ENCODE measurements at places on chromosomes 3 and 15. TPM values are rescaled to one million over a fixed set of nuclear protein-coding genes. Genes with fewer than 3 reads are reported as not detected.

- no peak for DNase-seq
Measured at GRCh38 chr3:128584412-128585020, 66.1 kb downstream of the RPN1 start.

The CNOT10 gene
- total RNA-seq: 42.8 TPM

- DNase-seq: no peak
Measured at GRCh38 chr3:192857260-192857661, 60.4 kb downstream of the MB21D2 start.

DNA sequence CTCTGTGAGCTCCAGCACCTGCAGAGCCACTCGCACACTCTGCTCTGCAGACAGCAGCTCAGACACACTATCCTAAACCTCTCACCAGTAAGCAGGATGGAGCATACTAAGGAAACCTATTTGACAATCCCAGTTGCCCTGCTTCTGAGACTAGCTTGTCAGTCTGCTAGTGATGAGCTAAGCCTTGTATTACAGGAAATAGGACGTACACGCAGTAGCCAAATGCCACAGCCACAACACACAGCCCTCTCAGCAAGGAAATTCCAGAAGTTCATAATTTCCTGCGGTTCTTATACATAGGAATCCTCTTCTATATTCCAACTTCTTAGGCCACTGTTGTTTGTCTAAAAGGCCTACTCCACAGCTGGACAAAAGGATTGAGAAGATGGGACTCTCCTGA is 74.5 kb downstream of the MYLK start:
- DNase-seq: no peak

The SNRPN gene
- 106 TPM for total RNA-seq

The IL17RB gene
- total RNA-seq: 10.5 TPM

- DNase-seq: no peak
Measured at GRCh38 chr3:80914854-80915253, 846.6 kb downstream of the GBE1 start.

DNA sequence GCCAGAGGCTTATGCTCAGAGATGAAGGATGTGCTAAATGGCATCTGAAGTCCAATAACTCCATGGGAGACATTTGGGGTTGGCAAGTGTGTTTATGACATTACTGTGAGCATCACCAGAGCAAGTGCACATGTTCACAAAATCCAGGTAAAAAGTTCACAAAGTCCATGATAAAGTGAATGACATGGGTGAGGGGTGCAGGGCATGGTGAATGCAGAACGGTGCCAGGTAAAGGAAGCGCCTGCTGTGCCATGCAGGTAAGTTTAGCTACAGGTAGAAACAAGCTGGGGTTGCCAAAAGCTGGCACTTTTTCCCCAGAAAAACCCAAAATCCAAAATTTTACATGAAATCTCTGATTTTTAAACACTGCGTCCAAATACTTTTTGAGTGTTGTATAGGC is 268.2 kb downstream of the ABHD5 start:
- no peak for DNase-seq

The SLC6A20 gene
- 1.5 TPM for total RNA-seq

The ACAD9 gene
- total RNA-seq: 54.1 TPM

DNA sequence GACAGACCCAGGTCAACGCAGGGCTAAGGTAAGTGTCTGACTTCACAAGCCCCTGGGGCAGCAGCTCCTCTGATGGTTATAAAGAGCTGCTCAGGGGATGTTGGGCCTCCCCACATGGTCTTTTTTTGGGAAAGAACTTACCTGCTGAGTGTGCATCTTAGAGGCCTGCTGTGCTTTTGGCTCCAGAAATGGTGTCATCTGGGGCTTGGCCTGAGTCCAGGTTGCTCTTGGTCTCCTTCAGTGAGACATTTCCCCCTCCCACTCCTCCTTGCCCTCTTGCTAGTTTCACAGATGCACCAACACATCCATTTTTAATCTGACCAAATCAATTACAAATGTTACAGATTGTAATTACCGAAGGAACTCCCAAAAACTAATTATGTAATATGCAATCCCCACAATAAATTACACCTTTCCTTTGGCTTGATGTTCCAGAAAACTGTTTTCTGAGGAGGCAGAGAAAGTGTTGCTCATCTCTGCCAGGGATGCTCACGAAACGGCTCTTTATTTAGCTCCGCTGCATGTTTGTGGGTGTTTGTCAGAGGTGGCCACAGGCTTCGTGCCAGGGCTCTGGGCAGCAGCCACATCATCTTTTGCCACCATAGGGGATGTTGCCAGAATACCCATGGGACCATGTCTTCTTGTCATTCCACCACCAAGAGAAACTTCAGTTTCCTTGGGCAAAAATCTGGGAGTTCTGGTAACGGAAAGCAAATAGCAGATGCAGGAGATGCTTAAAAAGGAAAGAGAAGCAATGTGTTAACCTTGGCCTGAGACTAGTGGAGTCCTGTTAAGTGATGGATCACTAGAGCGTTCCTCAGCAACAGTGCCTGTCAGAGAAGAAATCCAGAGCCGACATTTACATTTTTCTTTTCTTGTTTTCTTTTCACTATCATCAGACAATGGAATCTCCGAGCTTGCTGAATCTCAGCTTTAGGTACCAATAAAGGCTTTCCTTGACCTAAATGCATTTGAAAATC is 799.9 kb downstream of the AGBL1 start:
- no peak for DNase-seq

- DNase-seq: no peak
Measured at GRCh38 chr3:29764041-29764440, 483.2 kb downstream of the RBMS3 start.

DNA sequence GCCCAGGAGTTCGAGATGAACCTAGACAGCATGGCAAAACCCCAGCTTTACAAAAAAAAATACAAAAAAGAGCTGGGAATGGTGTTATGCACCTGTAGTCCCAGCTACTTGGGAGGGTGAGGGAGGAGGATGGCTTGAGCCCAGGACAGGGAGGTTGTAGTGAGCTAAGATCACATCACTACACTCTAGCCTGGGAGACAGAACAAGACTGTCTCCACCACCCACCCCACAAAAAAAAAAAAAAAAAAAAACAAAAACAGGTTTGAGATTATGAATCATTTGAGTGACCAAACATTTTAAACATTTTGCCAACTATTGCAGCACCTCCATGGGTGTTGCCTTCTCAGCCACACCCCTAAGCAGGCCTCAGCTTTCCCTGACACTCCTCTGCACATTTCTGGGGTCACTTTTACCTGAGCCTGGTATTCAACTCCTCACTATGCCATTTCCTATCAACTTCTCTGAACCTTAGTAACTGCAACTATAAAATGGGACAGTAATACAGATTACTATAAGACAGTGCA is 41.8 kb downstream of the IL5RA start:
- DNase-seq: no peak

DNA sequence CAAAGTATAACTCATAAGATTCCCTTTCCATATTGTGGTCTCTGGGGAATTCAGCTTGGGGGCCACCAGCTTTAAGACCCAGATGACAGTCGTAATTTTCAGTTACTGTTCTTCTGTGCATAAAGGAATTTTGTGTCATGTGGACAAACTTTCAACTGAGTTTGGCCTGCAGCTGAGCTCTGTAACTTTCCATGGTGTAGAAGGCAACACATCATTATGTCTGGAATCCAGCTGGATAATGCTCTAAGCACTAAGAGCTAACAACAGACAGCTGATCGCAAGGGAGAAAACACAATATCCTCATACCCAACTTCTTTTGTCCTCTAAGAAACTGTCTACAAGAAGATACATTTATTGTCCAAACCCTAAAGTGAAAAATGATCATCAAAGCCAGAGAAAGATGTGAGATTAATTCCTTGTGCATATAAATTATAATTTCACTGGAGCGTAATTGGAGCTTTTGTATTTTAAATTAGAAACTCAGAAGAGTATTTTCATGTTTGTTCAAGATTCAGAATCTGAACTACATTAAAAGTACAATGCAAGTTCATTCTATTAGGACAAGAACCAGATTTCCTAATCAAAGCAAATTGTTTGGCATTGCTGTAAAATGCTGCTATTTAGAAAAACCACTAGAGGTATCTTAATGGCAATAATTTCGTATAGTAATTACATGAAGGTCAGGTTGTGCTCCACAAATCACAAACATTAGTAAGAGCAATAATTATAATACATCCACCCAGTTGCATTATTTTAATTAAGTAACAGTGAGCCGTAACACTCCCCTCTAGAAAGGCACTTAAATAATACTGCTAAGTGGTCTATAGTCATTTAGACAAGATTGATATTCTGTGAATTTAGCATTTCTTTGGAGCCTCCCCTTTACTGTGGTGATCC is 218.8 kb downstream of the ATP8B4 start:
- no peak for DNase-seq

- DNase-seq: no peak
Measured at GRCh38 chr3:59935025-59935424, 885.2 kb upstream of the CFAP20DC start.

- no peak for DNase-seq
Measured at GRCh38 chr3:70811880-70812279, 499.4 kb upstream of the MDFIC2 start.

The NOX5 gene
- 0.12 TPM for total RNA-seq

DNA sequence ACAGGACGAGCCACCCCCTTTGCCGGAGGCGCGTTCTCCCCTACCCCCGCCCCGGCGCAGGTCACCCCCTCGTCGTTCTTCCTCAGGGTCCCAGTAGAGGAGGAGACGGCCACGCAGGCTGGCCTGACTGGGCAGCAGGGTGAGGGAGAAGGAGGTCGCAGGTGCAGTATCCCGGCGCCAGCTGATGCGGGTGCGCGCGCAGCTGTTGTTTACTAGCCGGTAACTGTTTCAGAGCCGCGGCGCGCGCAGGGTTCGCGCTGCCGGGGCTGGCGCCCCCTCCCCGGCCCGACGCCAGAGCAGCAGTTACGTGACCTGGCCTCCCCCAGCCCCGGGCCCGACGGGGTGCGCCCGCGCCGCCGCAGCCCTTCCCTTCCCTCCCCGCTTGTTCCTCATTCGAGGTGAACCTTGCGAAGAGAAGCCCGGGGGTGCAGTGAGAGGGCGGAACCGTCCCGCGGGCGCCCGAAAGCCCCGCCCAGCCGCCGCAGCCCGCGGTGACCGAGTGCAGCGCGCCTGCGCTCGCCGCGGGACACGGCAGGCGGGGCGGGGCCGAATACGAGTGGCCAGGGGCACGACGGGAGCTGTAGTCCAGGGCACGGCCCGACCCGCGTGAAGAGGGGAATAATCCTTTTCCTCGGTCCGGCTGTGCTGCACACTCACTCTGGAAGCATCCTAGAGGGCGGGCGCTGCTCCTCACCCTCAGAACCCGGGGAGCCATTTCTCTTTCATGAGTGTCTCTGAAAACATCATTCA is at the start of gene SLC12A6:
TSS of gene SLC12A6 (minus strand) at position 225 of the 750 bp plus-strand sequence. CDS start 1,101 bp downstream, outside the sequence.
- DNase-seq: peak; percentile 93

The WDR93 gene
- 1.5 TPM for total RNA-seq

The ZNF860 gene
- 7.1 TPM for total RNA-seq

DNA sequence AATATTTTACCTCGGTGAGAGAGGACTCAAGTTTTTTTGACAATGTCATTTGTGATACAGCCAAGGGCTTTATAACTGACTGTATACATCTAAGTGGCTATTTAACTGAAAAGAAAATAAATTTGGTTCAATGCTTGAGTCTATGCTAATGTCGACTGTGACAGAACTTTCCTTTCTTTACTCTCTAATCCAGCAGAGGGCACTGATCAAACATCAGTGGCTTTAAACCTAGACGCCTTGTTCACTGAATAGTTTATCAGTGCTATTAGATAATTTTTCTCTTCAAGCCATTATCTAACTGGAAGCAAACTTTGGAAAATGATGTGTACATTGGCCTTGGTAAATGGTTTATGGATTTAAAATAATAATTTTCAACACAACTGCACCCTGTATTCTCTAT is 285.1 kb downstream of the CHL1 start:
- no peak for DNase-seq

GRCh38 chr3:184230081-184230602 is 757 bp downstream of the VWA5B2 start:
- no peak for DNase-seq

- DNase-seq: no peak
Measured at GRCh38 chr3:150216041-150216811, 191.9 kb upstream of the TSC22D2 start.

The SERINC4 gene
- 0.14 TPM for total RNA-seq

DNA sequence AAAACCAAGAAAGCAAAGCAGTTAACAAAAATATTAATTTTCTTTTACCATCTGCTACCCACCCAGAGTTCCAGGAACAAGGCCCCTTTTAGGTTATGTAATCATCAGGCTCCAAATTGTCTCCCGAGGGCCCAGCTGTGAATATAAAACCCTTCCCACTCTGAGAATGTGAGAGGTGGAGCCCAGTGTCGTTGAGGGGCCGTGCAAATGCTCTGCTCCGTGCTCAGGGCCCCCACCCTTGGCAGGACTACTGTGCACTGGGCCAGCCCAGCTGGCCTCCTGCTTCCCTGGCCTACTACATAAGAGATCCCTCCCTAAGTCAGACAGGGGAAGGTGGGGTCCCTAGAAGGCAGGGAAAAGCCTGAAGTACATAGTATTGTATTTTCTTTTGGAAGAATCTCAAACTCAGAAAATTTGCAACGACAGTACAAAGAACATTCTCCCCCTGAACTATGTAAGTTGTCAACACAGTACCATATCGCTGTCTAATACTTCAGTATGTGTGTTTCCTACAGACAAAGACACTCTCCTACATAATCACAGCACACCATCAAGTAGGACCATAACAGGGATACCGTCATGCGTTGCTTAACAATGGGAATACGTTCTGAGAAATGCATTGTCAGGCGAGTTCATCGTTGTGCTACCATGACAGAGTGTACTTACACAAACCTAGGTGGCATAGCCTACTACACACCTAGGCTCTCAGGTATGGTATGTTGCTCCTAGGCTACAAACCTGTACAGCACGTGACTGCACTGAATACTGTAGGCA is 4.4 kb upstream of the CLEC3B start:
- DNase-seq: no peak

DNA sequence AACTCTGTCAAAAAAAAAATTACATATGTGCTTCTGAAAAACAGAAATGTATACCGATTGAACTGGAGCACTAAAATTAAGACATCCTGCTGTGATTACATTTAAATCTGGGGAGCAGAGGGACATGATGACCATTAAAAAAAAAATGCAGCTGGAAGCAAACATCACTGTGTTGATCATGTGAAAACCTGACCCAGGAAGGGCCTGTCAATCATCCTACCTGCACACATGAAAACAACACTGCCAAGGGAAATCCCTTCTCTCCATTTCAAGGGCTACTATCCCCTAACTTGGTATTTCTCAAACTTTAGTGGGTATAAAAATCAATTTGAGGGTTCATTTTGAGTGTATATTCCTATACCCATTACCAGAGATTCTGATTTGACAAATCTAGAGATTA is 719.9 kb upstream of the CBLB start:
- no peak for DNase-seq

DNA sequence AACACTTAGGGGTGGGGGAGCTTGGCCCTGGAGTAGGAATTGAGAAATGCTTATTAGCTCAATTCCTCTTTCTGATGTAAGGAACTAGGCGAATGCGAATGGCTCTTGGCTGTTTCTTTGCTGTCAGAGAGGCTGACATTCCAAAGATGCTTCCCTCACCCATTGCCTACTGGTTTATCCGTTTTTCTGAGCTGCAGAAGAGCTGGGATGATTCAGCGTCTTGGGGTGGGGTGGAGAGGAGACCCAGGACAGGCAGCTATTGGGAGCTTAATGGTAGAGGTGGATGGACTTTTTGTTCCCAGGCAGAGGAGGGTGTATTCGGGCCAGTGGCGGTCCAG is 9.8 kb downstream of the PLEKHO2 start:
- no peak for DNase-seq

Data from type B pancreatic cell (in vitro differentiated cells).